ENCODE measurements at places on chromosomes 6 and 20. TPM values are rescaled to one million over a fixed set of nuclear protein-coding genes. Genes with fewer than 3 reads are reported as not detected.

BMP5 gene
- polyA plus RNA-seq, result 0.86 TPM

EFCAB8 gene
- polyA plus RNA-seq, result not detected

PRSS16 gene
- 5.1 TPM for polyA plus RNA-seq

BPIFA1 gene
- polyA plus RNA-seq, result not detected

TIAM2 gene
- 6.8 TPM for polyA plus RNA-seq

MAD2L1BP gene
- polyA plus RNA-seq, result 31.0 TPM

MAS1 gene
- polyA plus RNA-seq, result not detected

POLH gene
- 1.8 TPM for polyA plus RNA-seq

DNA sequence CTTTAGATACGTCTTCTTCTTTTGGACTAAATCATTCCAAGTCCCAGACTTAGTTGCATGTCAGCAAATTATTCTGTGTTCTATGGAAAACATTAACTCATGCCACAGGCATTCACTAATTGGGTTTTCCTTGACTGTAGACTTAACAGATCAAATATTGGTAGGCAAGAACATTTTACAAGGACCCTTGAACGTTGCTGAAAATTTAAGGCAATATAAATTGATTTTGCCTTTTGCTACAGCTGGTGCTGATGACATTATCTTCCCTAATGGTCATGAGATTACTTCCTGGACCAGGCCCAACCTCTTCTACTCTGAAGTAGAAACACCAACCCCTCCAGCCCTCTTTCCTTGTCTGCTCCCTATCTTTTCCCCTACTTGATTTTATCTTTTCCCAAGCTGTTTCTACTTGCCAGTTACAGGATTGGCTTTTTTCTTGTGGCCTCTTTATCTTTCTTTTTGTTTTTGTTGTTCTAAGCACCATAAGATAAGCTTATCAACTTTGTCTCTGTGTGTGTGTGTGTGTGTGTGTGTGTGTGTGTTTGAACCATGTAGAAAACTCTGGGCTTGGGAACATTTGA, 514.0 kb upstream of the SOX4 start:
- DNase-seq, result no peak

DNA sequence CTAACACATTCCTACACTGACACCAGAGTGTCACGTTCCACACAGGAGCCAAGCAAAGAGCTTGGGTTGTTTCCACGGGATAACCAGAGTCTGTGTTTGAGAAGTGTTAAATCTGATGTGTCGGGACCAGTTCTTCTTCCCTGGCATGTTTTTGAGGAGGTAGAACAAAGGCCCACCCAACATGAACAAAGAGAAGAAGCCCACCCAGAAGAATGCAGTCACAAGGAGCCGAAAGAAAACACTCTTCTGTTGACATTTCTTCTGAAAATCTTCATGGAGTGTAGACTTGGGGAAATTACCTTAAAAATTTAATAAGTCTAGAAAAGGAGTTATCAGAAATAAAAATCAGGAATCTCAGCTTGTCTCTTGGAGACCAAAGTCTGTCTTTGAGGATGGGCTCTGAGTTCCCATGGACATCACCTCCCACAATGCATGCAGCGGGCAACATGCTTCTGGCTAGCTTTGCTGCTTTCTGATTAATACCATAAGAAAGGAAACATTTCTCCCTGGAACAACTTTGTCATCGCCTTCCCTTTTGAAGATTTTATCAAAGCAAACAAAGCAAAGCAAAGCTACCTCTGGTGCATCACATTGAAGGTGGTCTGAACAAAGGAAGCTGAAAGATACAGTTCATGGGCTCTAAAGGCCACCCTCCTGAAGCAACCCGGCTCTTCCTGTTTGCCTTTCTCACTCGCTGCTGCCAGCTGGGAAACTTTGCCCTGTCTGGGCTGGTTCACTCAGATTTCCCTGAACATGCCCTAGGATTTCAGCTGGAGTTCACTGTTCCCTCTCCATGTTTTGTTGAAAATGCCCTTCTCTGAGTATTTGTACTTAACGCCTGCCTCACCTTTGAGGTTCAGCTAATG, 448.1 kb downstream of the KIF16B start:
- no peak for DNase-seq

GRCh38 chr6:14316651-14317386, 199.2 kb downstream of the CD83 start:
- no peak for DNase-seq

GRCh38 chr6:167863897-167864296, 37.2 kb downstream of the AFDN start:
- no peak for DNase-seq

- DNase-seq, result no peak
These were observed 564.8 kb upstream of the CDH4 start for GRCh38 chr20:60687213-60687612.

DNA sequence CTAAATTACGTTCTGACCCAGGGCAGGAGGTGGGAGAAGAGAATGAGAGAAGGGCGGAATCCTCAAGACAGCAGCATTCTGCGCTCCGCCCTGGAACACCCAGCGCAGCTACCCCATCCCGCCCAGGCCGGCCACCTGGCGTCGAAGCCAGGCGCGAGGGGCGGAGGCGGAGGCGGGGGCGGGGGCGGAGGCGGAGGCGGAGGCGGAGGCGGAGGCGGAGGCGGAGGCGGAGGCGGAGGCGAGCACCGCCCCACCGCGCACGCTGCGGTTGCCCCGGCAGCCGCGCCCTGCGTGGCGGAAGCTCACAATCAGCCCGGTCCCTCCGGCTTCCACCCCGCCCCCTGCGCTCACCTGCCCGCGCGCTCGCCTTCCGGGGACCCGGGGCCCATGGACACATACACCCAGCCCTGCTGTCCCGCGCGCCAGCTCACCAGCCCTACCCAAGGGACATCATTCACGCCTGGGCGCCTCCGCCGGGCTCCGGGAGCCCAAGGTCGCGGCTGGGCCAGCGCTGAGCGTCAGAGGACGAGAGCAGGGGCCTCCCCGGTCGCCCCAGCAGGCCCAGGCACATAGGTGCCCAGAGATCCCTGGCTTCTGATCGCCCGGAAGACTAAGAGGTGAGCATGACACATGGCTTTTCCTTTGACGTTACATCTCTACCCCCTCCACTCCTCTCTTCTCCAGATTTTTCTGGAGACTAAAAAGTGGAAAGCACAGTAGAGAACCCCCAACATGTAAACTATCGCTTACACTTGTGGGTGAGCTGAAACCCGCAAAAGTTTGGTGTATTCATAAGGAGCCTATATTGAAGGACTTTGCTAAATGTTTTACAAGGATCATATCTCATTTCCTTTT, at the start of gene ANKEF1:
Gene ANKEF1 (plus strand): TSS at position 271 of the 855 bp plus-strand sequence. CDS start 3,315 bp downstream, outside the sequence.
- DNase-seq, result peak; percentile 94

GRCh38 chr6:77880501-77880900, 227.7 kb downstream of the MEI4 start:
- DNase-seq, result peak; percentile 2

GRCh38 chr6:44534291-44534690, 146.8 kb downstream of the CDC5L start:
- DNase-seq, result no peak

DNA sequence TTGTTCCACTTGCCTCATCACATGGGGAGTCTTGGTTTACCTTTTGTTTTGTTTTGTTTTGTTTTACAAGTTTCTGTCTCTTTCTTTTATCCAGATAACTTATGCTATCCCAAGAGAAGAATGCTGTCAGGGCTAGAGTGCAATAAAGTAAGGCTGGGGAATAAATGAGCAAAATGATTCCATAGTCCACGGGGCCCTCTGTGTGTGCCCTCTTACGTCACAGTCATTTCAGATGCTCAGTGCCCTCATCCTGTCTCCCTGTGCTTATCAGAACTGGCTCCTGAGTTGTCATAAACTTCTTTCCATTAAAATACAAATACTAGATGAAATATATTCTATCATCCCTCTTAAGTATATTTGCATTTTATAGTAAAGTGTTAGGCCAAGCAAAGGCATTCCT, 30.8 kb upstream of the ENPP1 start:
- DNase-seq, result no peak

DNA sequence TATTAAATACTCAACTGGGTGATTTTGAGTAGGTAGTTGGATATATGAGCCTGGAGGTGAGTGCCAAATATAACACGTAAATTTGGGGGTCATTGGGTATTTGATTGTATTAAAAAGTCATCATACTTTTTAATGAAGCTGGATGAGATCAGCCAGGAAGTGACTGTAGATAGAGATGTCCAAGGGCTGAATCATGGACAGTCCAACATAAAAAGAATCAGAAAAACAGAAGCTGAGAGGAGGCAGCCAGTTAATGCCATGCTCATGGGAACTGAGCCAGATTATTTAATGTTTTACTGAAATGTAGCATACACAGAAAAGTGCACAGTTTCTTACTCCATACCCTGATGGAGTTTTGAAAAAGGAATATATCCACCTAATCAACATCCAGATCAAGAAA, 435.5 kb upstream of the PLCB4 start:
- no peak for DNase-seq

- no peak for DNase-seq
These were observed 5.4 kb downstream of the TGM3 start for GRCh38 chr20:2301164-2301622.

DNA sequence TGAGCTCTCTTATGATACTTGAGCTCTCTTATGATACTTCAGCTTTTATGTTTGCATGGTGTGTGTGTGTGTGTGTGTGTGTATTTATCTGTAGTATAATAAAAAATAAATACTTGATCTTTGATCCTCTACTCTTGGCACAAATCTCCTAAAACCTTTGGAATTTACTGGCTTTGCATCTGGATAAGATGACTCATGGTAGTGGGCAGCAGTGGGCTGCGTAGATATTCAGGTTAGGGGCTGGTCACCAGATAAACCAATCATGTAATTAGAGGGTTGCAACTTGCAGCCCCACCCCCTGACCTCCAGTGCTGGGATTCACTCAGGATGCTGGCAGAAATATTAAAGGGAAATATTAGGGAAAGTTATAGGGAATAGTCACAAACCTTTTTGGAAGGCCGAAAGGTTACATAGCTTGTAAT, 151.9 kb upstream of the COL21A1 start:
- no peak for DNase-seq

GRCh38 chr6:44129841-44130322, 2.5 kb downstream of the TMEM63B start:
- DNase-seq, result no peak

GRCh38 chr6:107305391-107305790, 154.0 kb downstream of the PDSS2 start:
- DNase-seq, result no peak

GRCh38 chr6:63797721-63798120, 162.1 kb downstream of the PHF3 start:
- DNase-seq, result no peak

DNA sequence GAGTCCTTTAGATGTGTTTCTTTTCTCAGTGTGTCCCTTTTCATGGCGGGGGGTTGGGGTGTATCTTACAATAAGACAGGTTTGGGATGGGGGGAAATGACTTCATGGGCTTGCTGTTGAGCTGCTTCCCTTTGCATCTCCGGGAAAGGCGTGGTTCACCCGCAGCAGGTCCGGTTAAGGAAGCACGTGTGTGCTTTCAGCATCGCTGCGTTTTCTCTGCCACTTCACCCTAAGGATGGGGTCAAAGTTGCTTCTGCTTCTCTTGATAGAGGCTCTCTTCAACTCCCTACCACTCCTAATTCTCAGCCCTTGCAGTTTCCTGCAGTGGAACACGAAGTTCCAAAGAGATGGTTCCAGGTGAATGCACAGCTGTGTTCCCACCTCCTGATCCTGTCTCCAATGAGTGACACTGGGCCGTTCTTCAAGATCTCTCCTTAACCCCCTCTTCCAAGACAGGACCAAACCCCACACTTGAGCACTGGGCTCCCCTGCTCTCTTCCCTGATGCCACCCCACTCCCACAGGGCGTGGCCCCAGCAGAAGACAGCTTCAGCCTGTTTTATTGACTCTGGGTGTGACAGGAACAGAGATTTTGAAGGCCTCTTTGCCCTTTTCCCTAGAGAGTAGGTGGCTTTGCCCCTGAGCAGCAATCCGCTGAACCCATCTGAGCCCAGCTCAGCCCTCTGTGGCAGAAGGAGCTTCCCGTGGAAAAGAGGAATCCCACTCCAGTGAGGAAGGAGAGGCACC, 85.2 kb downstream of the PLEKHG1 start:
- no peak for DNase-seq

DNA sequence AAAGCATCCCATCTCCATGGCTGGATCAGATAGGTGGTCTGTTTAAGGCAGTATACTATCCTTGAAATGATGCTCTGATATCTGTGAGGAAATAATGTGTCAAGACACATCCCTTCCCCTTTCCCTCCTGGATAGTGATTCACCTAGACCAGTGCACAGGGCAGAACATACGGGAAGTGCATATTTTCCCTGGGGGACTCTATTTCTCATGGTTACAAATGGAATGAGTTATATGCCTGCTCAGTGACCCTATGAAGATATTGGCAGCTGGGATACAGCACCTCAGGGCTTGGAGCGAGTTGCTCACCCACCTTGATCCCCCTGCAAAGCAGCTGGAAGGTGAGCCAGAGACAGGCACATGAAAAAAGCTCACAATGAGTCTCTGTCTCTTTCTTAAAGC, 67.5 kb upstream of the PRL start:
- peak; percentile 9 for DNase-seq

- no peak for DNase-seq
These were observed 7.5 kb upstream of the RREB1 start for GRCh38 chr6:7100072-7100752.

Data from kidney (tissue), 22 donors.